IMR-90 (cell line): ENCODE measurements at places on chromosomes 3 and 15. TPM values are rescaled to one million over a fixed set of nuclear protein-coding genes. Genes with fewer than 3 reads are reported as not detected.
A peak's percentile ranks its signal among the peaks of the same experiment; 100 is the strongest.

DNAJA4 gene
- under 0.01 and 0.18 TPM in 2 replicates for total RNA-seq

GRCh38 chr3:142597906-142598305, 1.7 kb downstream of the PLS1 start:
- DNase-seq, result no peak

GOLGA6B gene
- not detected in 2 replicates for total RNA-seq

SST gene
- total RNA-seq, result not detected in 2 replicates

HTR3E gene
- total RNA-seq, result not detected in 2 replicates

GRCh38 chr3:65964838-65965237, 73.9 kb downstream of the MAGI1 start:
- DNase-seq, result no peak

CBLB gene
- 20.1 and 28.6 TPM in 2 replicates for total RNA-seq

GRCh38 chr15:25401501-25401900, 37.3 kb downstream of the UBE3A start:
- peak; percentile 52 for DNase-seq

- peak; percentile 52 for DNase-seq
These were observed 14.4 kb downstream of the SNAPC5 start for GRCh38 chr15:66483131-66483566.

LRRC49 gene
- 16.8 and 19.2 TPM in 2 replicates for total RNA-seq

- no peak for DNase-seq
These were observed 51.8 kb upstream of the ZDHHC23 start for GRCh38 chr3:113895964-113896363.

RHCG gene
- total RNA-seq, result not detected in 2 replicates

DNA sequence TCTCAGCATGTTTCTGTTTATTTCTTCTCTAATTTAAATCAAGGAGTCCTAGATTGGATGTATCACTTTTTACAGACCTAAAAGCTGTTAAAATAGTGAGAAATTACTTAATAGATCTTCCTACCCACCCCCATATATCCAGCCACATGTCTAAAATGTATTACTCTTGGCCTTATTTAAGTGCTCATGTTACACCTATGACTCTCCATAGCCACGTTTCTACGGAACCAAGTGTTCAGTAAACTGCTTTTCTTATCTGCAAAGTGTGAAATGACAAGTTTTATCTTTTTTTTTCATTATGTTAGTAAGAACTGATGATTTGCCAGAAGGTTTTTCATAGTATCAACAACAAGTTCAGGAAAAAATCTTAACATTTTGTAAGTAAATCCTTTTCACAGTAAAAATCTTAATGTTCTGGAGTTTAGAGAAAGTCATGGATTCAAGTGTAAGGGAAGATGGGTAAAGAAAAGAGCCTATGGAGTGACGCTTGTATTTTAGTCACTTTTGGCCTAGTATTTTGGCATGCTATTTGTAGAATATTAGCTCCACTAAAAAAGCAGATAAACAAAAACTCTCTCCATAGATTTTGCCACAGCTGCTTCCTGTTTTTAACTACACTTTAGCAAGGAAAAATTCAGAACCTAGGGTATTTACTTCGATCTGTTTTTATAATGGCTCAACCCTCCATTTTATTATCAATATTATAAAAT, 41.2 kb upstream of the IGSF10 start:
- DNase-seq, result no peak

- DNase-seq, result no peak
These were observed 8.1 kb upstream of the MUC13 start for GRCh38 chr3:124942613-124943012.

ADGRG7 gene
- total RNA-seq, result not detected in 2 replicates

SECISBP2L gene
- 34.1 and 45.0 TPM in 2 replicates for total RNA-seq

PLA2G4D gene
- not detected in 2 replicates for total RNA-seq

DNA sequence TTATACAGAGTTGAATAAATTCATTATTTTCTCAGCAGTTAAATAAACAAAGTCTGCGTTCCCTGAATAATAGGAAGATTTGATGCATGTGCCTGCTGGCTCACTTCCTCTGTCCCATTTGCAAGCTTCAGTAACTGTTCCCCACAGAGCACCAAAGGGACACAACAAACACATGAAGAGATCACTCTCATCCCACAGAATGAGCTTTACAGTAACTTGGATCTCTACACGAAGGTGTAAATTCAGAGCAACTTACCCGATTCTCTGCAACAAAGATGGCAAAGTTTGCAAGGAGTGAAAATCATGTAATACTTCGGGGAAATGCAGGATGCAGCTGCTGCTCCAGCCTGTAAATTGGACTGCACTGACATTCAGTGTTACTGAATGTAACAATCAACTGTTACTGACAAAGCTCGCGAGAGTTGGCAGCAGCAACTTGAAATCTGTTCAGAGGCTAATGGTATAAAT, at the start of gene BCHE:
Gene BCHE (minus strand): TSS at position 366 of the 468 bp plus-strand sequence. CDS start 6,390 bp downstream, outside the sequence.
- DNase-seq, result peak; percentile 30

VGLL3 gene
- total RNA-seq, result 96.7 and 97.3 TPM in 2 replicates

- peak; percentile 26 for DNase-seq
These were observed 411 bp upstream of the PPP2R3A start for GRCh38 chr3:135965129-135965505.

GRCh38 chr15:90241343-90242192, 7.6 kb downstream of the GDPGP1 start:
- no peak for DNase-seq

DNA sequence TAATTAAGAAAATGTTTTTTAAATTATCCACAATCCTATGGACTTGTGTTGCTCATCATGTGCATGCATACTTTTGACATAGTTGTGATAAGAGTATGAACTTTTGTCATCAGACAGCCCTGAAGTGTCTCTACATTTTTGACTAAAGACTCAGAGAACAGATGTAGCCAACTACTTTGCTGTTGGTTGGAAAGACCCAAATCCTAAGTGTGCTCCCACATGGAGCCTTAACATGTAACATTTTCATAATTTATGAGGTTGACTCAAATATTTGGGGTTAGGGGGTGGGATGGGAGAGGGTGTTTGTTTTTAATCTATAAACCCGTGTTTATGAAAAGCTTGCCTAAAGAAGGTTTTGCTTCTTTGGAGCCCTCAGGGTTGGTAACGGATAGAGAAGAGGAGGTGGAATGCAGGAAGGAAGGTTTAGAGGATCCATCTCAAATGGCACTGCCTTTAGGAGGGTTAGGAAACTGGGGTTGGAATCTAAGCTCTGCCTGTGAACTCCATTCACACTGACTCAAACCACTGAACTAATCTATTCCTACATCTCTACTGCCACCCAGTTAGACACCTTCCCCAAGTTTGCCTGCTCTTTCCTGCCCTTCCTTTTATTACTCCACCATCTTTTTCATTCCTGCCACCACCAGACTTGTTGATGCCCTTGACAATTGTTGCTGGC, 3.7 kb downstream of the BOC start:
- DNase-seq, result peak; percentile 73

- DNase-seq, result peak; percentile 86
These were observed 45.6 kb downstream of the NMD3 start for GRCh38 chr3:161266731-161267150.

TRAT1 gene
- total RNA-seq, result not detected in 2 replicates

GRCh38 chr3:156643729-156644389, 30.5 kb upstream of the TIPARP start:
- DNase-seq, result peak; percentile 75

GRCh38 chr3:97793420-97794019, 28.3 kb upstream of the CRYBG3 start:
- DNase-seq, result peak; percentile 64

GRCh38 chr3:36380221-36381031, at the start of gene STAC:
TSS of gene STAC (plus strand) at chr3:36380504. CDS start at chr3:36380644, 140 bp downstream.
- no peak for DNase-seq

SPATA12 gene
- under 0.01 TPM in 1 of 2 replicates, not detected in the other for total RNA-seq

CPN2 gene
- not detected in 2 replicates for total RNA-seq

XCR1 gene
- not detected in 2 replicates for total RNA-seq

DNA sequence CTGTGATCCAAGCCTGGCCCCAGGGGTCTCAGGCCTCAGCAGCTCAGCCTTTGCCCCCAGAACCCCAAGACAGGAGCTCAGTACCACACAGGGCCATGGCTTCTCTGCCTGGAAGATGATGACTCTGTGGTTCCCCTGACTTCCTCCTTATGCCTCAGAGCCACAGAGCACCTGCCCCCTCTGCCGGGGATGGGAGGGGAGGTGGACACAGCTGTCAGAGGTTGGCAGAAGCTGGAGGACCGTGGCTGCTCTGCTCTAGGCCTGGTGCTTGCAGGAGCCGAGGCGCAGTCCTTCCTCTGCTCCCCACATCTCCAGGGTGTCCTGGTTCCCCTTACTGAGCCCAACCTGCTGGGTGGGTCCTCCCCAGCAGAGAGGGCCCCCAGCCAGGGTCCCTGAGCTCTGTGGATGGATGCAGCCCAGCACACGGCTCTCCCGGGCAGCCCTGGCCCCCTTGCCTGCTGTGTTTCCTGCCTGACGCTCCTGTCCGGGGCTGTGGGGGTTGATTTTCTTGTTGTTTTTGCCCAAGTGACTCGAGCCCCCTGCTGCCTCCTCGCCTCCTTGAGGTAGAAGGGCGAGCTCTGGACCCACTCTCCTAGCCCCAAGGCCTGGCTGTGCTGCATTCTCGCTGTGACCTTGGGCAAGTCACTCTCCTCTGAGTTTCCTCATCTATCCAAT, 36.6 kb downstream of the PSTPIP1 start:
- DNase-seq, result peak; percentile 44

DNA sequence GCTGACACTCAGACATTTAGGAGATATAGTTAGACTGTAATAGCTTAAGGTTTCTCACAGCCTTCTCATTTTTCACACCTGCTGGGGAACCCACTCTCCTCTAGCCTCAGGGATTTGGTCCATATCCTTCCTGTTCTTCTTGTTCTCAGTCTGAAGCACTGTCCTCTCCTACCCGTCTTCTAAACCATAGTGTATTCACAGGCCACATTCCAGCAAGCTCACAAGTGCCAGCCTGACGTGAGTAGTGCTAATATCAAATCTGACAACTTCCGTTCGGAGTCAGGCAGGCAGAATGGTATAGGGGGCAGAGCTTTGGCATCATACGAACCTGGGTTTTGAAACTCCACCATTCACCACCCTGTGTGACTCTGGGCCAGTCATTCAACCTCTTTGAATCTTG, 6.9 kb upstream of the CA12 start:
- no peak for DNase-seq

- no peak for DNase-seq
These were observed 681.2 kb upstream of the GRM7 start for GRCh38 chr3:6179761-6180160.

- DNase-seq, result no peak
These were observed 1.4 kb downstream of the LCTL start for GRCh38 chr15:66564136-66565041.

DNA sequence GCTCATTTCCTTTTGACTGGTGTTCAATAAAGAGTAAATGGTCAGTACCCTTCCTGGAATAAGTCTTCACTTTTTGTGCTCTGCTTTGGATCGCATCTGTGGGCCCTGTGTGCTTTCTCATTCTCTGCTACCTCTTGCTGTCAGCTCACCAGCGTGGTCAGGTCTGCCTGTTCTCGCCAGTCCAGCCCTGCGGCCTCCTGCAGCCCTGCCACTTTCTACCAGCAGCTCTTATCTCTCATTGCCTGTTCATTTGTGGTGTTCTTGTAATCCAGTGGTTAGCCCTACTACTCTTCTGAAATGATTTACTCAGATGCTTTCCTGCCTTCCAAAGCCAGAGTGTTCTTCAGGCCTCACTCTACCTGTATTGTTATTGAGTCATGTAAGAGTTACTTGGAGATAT, 54.8 kb downstream of the CHCHD6 start:
- DNase-seq, result no peak

DNA sequence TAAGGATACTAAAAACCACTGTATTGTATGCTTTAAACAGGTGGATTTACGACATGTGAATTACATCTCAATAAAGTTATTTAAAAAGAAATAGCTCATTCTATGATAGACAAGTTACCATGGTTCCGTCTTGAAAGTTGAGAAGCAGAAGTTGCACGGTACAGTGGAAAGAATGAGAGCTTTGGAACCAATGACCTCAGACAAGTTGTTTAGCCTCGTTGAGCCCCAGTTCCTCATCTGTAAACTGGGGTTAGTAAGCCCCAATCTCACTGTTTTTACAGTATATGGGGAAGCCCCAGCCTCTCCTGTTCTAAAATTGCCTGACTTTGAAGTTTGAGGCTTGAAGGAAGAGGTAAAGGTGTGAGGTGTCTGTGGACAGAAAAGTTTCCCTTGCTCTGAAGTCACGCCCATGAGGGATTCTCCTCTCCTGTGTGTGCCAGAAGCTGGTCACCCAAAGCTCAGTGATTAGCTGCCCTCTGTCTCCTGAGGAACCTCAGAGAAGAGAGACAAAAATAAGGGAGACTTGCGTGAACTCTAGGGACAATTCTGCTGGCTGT, 10.0 kb downstream of the CRYGS start:
- no peak for DNase-seq

SLC22A13 gene
- under 0.01 TPM in 2 replicates for total RNA-seq

- no peak for DNase-seq
These were observed 6.2 kb downstream of the MELTF start for GRCh38 chr3:197023241-197023997.

GOLGA6D gene
- not detected in 2 replicates for total RNA-seq

DNA sequence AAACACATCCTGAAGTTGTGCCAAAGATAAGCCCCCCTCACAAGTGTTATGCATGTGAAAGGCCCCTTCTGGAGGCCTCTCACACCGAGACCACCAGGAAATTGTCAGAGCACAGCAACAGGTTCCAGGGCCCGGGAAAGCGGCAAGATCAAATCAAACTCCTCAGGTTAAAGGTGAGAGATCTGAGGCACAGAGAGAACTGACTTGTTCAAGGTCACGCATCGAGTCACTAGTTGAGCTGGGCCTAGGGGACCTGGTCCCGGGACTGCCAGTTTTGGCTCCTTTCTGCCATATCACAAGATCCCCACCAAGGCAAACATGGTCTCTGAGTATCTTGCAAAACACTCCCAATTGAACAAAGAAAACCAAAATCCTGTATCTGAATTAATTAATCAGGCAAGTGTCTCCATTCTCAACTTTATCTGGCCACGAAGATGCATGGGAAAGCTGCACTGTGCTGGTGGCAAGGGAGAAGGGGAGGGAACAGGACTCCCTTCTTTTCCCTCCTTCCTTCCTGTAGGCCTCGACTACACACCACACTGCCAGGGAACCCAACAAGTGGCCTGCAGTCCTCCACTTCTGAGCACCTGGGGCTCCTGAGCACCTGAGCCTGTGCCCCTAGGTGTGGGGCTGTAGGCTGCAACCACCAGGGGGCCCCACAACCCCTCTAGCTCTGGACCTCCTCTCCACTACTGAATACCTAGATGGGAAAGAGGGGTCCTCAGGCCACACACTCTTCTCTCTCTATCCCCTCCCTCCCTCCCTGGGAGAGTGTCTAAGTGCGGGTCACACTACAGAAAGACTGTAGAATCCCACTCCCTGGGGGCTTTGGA, 37.3 kb downstream of the ANP32A start:
- no peak for DNase-seq

EFL1 gene
- 24.6 and 27.8 TPM in 2 replicates for total RNA-seq

GRCh38 chr15:62807539-62808130, 234.9 kb upstream of the TPM1 start:
- no peak for DNase-seq

- DNase-seq, result peak; percentile 81
These were observed 26.4 kb upstream of the RPS17 start for GRCh38 chr15:82566690-82567089.
